ENCODE measurements at places on chromosomes 2 and 18.

DNA sequence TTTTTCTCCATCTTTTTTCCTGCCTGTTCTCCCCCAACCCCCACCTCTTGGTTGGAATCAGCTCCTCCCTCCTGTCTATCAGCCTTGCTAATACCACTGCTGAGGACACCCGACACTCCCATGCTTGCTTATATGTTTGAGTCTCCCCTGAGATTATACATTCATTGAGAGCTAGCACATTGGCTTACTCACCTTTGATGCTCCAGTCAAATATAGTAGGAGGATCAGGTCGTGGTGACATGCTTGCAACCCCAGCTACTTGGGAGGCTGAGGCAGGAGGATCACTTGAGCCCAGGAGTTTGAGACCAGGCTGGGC, 91.5 kb upstream of the CCBE1 start:
- no peak for DNase-seq

DNA sequence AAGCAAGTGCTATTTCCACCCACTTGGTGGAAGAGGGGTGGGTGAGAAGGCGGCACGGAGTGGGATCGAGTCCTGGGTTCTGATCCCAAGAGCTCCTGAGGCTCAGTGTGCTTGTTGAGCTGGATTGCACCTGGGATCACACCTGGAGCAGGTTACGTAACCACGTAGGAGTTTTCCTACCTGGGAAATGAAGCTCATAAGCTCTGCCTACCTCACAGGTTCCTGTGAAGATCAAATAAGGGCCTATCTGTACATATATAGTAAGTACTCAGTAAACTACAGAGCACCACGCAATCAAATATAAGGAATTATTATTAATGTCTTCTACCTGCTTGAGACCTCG, 11.0 kb downstream of the NPC1 start:
- DNase-seq, result no peak

DNA sequence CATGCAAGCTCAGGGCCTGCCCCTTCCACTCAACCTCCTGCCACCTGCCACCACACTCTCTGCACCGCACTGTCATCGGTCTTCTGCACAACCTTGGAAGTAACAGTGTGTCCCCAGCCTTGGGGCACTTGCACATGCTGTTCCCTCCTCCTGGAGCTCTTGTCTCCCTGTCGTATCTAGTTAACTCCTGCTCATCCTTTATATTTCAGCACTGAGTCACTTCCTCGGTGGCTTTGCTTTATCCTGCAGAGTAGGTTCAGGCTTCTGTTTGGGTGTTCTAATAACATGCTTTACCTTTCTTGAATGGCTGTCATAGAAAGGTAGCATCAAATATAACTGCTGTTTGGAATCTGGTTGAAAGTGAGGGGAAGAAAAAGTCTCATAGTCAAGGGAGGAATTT, 25.3 kb downstream of the PAX8 start:
- no peak for DNase-seq

- DNase-seq, result peak; percentile 18
These were observed 210.7 kb downstream of the ARL4C start for GRCh38 chr2:234286118-234286598.

DNA sequence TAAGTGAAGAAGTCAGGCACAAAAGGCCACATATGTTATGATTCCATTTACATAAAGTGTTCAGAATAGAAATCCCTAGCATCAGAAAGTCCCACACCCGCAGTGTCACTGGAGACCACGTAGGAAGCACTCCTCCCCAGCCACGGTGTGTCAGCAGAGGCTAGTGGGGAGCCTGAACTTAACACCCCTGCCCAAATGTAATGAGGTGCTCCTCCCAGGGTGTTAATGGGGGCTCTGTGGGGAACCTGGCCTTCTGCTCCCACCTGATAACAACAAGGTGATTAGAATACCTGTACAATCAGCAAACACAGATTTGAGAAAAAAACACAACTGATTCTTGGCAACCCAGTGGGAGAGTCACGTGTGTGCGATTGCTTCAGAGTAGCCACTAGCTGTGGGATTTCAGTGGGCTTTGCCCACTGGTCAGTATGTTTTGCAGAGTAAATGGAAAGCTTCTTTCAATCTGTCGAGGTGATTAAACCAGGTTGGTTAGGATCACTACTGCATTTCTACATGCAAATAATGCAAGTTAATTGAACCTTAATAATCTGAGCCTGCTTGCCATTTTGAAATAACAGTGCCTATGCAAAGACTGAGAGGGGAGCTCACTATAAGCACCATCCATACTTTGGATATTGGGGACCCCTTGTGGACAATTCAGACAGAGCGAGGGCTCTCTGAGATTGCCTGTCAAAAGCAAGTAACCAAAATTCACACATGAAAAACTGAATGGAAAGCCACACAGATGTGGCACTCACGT, 20.6 kb upstream of the ATRAID start:
- peak; percentile 62 for DNase-seq

- no peak for DNase-seq
These were observed 397.8 kb downstream of the METTL4 start for GRCh38 chr18:2173486-2173885.

Measured in CD4-positive, alpha-beta T cell treated with Interleukin-17A for 1 hour (primary cell).